Astrocyte of the hippocampus (primary cell): ENCODE measurements at places on chromosomes 2 and 18.
A peak's percentile ranks its signal among the peaks of the same experiment; 100 is the strongest.

DNA sequence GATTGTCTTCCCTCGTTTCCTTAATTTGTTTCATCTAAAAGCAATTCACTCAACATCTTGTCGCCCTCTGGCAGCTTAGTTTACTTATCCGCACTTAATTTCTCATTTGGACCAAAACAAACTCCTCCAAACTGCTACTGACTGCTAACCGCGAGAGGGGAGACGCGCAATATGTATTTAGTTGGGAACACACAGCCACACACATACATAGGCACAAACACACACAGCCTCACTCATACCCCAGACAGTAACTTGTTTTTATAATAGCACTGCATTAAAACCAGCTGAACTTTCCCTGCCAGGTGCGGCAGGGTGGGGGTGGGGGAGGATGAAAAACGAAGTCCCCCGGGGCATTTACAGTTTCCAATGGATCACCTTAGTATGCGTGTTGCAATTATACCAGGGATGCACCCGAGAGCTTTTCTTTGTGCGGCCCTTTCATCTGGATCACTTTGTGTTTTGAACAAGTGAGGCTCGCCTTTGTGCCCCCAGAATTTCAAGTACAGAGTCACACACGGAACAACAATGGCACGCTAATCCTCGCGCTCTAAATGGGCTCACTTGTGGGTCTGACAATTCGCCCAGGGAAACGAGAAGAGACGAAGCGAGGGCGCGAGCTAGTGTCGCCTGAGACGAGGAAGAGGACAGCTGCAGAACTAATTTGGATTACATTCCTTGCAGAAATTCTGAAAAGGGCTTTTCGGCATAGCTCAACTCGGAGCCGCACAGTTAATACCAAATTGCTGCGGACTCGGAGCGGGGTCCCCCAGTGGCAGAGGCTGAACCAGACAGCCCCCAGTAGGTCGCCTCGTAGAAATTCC lies 2.4 kb downstream of the ERBB4 start:
- peak; percentile 9 for DNase-seq

GRCh38 chr18:31436825-31437224 lies 10.7 kb upstream of the DSG3 start:
- no peak for DNase-seq

DNA sequence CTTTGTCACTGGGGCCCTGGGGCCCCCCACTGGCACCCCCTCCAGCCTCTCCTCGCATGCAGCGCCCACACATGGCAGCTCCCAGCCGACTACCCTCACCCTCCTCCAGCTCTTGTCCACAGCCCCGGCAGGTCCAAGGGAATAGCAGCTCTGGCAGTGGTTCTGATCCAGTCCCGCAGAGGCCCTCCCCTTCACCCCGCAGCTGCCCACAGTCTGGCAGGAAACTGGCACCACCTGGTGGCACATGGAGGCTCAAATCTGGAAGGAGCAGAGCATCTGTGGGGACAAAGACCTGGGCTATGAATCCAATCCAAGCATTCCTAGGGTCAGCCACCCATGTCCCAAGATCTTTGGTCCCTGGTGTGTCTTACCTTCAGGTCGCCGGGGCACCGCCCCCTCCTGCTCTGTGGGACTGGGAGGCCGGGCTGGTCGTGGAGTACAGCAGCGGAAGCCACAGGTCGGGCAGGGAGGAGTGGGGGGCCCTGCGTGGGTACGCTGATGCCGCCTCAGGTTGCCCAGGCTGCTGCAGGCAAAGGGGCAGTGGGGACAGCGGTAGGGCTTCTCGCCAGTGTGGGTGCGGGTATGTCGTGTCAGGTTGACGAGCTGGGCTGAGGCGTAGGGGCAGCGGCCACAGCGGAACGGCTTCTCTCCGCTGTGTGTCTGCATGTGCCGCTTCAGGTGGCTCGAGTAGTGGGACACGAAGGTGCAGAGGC lies 2.3 kb downstream of the ZNF513 start:
- DNase-seq = peak; percentile 34

GRCh38 chr2:109582928-109583895 lies 30.6 kb downstream of the SEPTIN10 start:
- DNase-seq = peak; percentile 52

GRCh38 chr2:237405006-237405559 lies 8.9 kb downstream of the COL6A3 start:
- no peak for DNase-seq

- no peak for DNase-seq
These were observed 7.6 kb upstream of the TRIB2 start for GRCh38 chr2:12709207-12709522.

- peak; percentile 82 for DNase-seq
These were observed 2.9 kb downstream of the MXD1 start for GRCh38 chr2:69917852-69918251.

- DNase-seq = no peak
These were observed 6.0 kb downstream of the RETREG2 start for GRCh38 chr2:219184121-219184520.

GRCh38 chr2:215010390-215010789 lies 128.0 kb downstream of the ABCA12 start:
- DNase-seq = no peak

DNA sequence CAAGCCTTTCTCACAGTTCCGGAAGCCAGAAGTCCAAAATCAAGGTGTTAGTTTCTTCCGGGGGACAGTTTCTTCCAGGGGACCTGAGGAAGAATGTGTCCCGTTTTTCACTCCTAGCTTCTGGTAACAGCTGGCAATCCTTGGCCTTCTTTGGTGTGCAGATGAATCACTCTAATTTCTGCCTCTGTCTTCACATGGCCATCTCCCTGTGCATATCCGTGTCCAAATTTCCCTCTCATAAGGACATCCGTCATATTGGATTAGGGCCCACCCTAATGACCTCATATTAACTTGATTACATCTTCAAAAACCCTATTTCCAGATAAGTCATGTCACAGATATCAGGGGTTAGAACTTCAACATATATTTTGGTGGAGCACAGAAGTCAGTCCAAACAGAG lies 141.4 kb downstream of the ZEB2 start:
- DNase-seq = no peak

GRCh38 chr2:42369532-42370229 lies 8.7 kb upstream of the COX7A2L start:
- DNase-seq = no peak

DNA sequence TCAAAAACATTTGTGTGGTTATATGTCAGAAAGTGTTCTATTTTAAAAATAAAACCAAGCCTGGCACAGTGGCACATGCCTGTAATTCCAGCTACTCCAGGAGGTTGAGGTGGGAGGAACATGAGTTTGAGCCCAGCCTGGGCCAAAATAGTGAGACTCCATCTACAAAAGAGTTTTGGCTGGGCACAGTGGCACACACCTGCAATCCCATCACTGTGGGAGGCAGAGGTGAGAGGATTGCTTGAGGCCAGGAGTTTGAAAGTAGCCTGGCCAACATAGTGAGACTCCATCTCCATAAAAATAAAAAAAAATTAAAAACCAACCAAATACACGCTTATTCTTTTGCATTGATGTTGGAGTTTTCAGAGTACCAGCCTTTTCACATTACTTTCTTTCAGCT lies 9.6 kb downstream of the ANKRD12 start:
- DNase-seq = no peak

DNA sequence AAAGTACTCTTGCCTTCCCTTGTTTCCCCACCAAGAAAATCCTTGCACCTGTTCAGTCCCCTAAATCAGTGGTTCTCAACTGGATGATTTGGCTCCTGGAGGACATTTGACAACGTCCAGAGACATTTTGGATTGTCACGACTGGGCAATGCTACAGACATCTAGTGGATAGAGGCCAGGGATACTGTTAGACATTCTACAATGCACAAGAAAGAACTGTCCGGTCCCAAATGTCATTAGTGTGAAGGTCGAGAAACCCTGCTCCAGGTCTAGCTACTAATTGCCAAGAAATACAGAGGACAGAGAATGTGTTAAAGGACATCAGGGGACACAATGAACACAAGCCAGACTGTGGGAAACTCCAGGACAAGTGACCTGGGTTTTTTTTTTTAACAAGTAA lies 60.0 kb downstream of the LRP2 start:
- no peak for DNase-seq

DNA sequence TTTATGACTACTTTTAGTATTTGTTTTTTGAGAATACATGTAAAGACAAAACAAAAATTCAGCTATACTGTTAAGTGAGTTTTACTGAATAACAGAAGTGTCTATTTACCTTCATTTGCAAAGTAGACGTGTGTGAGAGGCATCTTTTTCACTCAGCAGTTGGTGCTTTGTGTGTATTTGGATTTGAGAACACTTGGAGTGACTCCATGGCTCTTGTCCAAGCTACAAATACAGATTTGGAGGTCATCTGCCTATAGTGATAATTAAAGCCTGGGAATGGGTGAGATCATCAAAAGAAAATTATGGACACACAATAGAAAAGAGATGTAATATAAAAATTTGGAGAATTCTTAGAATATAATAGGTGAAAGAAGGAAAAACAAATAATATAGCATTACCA lies 6.2 kb downstream of the NAB1 start:
- no peak for DNase-seq

DNA sequence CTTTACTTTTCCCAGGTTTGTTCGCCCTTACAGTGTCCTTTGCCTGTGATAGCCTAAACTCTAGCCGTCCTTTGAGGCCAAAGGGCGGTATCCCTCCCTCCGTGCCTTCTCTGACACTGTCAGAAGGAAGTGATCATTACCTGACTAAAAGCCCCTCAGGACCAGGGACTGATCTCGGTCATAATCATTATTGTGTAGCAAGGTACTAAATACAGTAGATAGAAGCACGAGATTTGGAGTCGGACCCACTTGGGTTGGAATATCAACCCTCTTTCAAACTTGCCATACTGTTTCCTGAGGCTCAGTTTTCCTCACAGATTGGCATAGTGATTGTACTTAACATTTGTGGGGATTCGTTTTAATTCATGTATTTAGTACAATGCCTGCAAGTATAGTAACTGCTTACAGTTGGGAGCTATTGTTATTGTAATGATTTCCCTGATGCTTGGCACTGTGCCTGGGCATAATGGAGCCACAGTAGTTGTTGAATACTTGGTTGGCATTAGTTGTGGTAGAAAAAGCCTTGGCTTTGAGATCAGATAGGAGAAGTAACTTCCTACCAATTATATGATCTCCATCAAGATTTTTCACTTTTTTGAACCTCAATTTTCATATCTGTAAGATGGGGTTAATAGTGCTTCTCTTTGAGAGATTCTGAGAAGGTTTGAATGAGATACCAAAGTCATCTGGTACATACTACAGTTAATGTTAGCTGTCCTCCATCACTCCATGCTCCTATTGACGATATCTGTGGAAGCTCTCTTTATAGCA lies 836 bp downstream of the STK11IP start:
- peak; percentile 55 for DNase-seq

DNA sequence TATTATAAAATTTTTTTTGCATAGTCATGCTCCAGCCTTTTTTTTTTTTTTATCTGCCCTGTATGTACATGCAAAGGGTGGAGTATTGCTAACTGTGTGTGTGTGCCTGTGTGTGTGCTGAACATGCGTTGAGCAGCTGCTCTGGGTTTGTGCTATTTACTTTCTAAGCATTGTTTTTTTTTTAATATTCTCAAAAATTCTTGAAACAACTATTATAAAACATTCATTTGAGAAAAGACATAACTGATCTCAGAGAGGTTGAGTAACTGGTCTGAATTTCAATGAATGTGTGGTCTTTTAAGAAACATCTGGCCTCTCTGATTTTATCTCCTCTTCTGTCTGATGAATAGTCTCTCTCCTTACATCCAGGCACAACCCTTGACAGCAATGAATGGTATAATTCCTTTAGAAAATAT lies 366.0 kb upstream of the SLC14A2 start:
- DNase-seq = no peak

DNA sequence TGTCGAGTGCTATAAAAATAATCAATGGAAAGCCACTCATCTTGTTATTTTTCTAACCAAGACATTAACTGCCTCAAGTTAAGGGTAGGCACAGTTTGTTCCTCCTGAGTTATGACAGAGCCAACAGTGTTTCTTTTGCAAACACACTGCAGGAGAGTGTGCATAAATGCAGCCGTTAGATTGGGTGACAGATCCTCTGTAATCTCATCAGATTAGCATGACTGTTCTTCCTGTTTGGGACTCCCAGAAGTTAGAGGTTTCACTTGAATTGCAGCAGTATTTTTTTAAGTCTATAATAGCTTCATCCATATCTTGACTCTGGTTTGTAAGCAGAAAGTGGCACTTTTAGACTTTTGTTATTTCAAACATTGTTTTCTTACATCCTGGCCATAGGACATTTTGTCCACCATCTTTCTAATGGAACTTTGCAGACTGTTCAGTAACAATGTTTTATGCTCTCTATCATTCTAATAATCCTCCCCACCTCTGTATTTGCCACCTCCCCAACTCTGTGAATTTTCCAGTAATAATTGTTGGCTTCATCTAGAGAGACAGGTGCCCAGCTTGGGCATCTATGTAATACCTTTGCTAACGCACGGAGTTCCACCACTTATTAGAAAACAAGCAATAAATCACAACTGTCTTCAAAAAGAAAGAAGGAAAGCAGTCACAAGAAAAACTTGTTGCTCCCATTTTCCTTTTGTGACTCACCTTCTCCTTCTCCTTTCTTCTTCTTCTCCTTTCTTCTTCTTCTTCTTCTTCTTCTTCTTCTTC lies 560.0 kb downstream of the ADCYAP1 start:
- no peak for DNase-seq

- no peak for DNase-seq
These were observed 85.5 kb downstream of the MRO start for GRCh38 chr18:50734342-50734741.

DNA sequence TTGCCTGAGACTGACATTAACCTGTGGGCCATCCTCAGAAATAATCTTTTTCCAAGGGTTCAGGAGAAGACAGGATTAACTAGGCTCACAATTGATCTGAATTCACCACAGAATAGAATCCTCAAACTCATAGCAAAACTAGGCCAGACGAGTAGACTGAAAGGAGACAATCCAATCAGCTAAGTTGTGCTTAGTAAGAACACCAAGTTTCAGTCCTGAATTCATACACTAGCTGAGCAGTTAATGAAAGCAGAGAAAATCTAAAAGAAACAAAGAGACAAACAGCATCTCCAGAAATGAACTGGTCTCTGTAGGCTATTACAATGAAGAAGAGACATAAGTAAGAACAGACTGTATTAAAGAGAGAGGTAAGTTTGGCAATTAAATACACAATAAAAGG lies 89.5 kb downstream of the GORASP2 start:
- no peak for DNase-seq

GRCh38 chr2:159035790-159036411 lies 67.5 kb downstream of the TANC1 start:
- DNase-seq = peak; percentile 80

DNA sequence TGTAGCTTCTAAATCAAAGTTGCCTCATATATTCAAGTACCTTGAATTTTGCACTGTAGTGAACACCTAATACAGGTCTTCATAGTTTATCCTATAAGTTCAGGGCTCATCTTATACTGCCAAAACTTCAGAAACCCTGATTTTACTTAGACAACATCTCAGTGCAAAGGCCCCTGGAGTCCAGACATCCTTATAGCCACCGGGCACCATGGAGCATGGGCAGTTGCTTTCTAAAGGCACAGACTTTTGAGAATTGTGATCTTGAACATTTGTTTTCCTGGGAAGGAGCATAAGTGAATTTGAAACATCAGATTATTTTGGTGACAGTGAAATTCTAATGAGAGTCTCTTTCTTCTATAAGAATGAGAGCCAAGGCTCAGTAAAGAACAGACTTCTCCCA lies 292.3 kb downstream of the CYRIA start:
- DNase-seq = no peak
